ENCODE measurements at places on chromosomes 7 and 10. TPM values are rescaled to one million over a fixed set of nuclear protein-coding genes. Genes with fewer than 3 reads are reported as not detected.

- H3K27ac ChIP-seq, result no peak overlapping the region
- no peak overlapping the region for H3K4me3 ChIP-seq
- no peaks in the 10 kb centered on the region for H3K27me3 ChIP-seq
- no peak for DNase-seq
- H3K36me3 ChIP-seq, result no peaks in the 10 kb centered on the region
- peaks cover 3% of the 10 kb centered on the region for H3K4me1 ChIP-seq
Observed at GRCh38 chr10:51302316-51302715, 228.0 kb downstream of the PRKG1 start.

FKBP6 gene
- total RNA-seq, result not detected

DNA sequence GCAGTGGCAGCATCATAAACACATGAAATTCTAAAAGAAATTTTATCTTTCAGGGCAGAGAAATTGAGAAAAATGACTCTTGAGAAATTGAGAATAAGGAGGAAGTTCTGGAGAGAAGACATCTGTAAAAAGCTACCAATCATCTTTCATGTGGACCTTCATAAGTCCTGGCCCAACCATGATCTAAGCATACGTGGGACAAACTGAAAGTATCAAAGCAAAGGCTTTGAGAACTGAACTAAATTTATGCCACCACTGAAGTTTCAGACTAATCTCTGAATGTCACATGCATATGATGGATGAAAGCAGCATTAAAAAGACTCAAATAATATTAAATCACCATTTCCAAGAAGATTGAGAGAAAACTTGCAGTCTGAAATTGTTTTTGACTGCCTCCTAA lies 1502.8 kb upstream of the LRRTM3 start:
- no peak overlapping the region for H3K27ac ChIP-seq
- peaks cover 6% of the 10 kb centered on the region for H3K4me1 ChIP-seq
- H3K36me3 ChIP-seq, result no peaks in the 10 kb centered on the region

GRCh38 chr10:73495884-73496674 lies at the start of gene PPP3CB:
Gene PPP3CB, minus strand, starts transcription at chr10:73496024. Its CDS starts 135 bp downstream, at chr10:73495889.
- peak within 1 kb of the TSS; percentile 99 for H3K27ac ChIP-seq
- peaks cover 8% of the 10 kb centered on the region for H3K36me3 ChIP-seq
- peak within 1 kb of the TSS; percentile 92 for H3K4me3 ChIP-seq
- H3K4me1 ChIP-seq, result peaks cover 20% of the 10 kb centered on the region
- no peaks in the 10 kb centered on the region for H3K27me3 ChIP-seq

DNA sequence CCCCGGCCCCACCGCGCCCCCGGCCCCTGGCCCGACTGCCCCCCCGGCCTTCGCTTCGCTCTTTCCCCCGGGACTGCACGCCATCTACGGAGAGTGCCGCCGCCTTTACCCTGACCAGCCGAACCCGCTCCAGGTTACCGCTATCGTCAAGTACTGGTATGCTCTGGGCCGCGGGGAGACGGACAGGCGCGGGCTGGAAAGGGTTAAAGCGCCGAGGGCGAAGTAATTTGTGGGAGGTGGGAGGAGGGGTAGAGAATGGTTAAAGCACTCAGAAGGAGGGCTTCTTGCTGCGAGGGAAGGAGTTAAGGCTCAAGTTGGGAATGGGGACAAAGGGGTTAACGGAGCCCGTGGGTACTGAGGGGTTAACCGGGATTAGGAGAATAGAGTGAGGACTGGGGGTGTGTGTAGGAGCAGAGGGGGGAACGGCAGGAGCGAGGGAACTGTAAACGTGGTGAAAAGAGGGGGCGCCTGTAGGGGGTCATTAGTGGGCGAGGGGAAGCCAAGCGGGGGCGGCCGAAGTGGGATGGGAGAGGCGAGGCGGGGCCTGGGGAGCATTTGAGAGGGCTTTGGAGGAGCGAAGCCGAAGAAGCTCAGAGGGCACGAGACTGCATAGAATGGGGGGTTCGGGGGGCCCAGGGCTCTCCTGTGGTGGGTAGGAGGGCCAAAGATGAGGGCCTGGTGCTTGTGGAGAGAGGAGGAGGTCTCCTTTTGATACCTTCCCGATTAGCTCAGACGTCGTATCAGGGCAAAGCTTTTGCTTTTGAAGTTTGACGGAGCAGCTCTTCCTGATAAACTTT lies 605 bp downstream of the SUFU start:
- peak; percentile 44 for DNase-seq
- peaks cover 4% of the 10 kb centered on the region for H3K36me3 ChIP-seq
- H3K4me1 ChIP-seq, result peaks cover 11% of the 10 kb centered on the region
- no peak overlapping the region for H3K4me3 ChIP-seq
- H3K27me3 ChIP-seq, result no peaks in the 10 kb centered on the region
- H3K27ac ChIP-seq, result peak overlapping the region; percentile 94

DNA sequence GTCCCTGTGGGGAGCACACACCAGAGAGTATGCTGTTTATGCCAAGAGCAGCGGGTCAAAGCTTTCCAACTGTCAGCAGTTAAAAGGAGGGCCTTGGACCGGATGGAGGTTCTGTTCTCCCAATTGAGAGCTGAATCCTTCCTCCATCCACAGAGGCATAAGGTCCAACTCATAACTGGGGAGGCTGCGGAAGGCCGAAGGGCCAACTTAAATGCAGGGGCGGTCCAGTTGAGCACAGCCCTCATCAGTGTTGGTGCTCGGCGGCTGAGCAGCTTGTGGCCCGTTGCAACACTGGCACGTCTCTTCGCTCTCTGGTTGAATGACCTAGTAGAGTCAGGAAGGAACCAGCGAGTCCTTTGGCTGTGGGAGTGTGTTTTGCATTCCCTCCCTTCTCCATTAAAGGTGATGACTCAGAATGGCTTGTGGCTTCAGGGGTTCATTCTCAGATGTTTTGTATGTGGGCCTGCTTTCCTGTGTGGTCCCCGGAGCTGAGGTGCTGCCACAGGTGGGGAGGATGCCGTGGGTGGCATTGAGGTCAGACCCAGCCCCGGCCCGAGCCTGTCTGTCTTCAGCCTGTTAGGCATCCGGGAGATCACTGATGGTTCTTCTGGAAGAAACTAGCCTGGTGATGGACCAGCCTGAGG lies 44.8 kb upstream of the DMBT1 start:
- H3K27me3 ChIP-seq, result peaks cover 12% of the 10 kb centered on the region
- no peaks in the 10 kb centered on the region for H3K36me3 ChIP-seq
- H3K4me3 ChIP-seq, result no peak overlapping the region
- no peak overlapping the region for H3K27ac ChIP-seq

PKD2L1 gene
- 0.38 TPM for total RNA-seq

GRCh38 chr7:696812-697551 lies 29.5 kb upstream of the DNAAF5 start:
- no peak for DNase-seq
- H3K4me3 ChIP-seq, result no peak overlapping the region
- no peaks in the 10 kb centered on the region for H3K27me3 ChIP-seq

DNA sequence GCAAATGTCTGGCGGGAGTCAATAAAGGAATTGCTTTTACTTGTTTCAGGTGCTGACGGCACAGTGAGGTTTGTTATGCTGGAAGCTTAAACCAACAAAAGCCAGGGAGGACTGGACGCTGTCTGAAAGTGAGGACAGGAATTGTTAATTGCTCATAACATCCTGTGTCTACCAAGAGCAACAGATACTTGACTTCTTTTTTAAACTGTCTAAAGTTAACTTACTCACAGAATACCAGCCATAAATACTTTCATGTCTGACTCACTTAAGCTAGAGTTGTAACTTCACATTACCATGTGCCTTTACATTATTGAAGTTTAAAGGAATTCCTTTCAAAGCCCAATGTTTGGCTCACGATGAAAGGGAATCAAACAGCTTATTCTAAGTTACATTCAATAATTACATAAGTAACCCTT lies 252.7 kb upstream of the SHH start:
- no peak overlapping the region for H3K4me3 ChIP-seq
- peaks cover 6% of the 10 kb centered on the region for H3K4me1 ChIP-seq
- H3K27me3 ChIP-seq, result peaks cover 52% of the 10 kb centered on the region
- H3K36me3 ChIP-seq, result no peaks in the 10 kb centered on the region
- H3K27ac ChIP-seq, result peak overlapping the region; percentile 11

- DNase-seq, result no peak
- H3K36me3 ChIP-seq, result no peaks in the 10 kb centered on the region
- H3K27ac ChIP-seq, result no peak overlapping the region
- no peak overlapping the region for H3K4me3 ChIP-seq
- no peaks in the 10 kb centered on the region for H3K4me1 ChIP-seq
- no peaks in the 10 kb centered on the region for H3K27me3 ChIP-seq
Observed at GRCh38 chr7:45709168-45710042, 135.2 kb downstream of the ADCY1 start.

TMEM236 gene
- total RNA-seq, result 0.07 TPM

AKR1D1 gene
- total RNA-seq, result 5.4 TPM

DNA sequence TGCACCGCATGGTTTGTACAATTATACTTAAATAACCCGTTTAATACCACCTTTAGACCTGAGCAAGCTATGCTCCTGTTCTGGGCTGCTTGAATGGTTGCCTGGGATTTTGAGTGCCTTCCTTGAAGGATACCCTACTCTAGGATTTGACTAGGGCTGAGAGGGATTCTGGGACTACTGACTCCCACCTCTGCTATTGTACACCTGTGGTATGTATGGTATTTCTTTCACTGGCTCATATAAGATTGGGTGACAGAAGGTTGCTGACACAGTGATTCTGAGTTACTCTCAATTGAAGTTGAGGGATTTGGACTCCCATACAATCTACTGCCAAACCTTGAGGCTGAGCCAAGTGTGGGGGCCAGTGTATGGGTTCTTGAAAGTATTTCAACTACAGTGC lies 494.4 kb upstream of the SEMA3D start:
- no peaks in the 10 kb centered on the region for H3K36me3 ChIP-seq

DNA sequence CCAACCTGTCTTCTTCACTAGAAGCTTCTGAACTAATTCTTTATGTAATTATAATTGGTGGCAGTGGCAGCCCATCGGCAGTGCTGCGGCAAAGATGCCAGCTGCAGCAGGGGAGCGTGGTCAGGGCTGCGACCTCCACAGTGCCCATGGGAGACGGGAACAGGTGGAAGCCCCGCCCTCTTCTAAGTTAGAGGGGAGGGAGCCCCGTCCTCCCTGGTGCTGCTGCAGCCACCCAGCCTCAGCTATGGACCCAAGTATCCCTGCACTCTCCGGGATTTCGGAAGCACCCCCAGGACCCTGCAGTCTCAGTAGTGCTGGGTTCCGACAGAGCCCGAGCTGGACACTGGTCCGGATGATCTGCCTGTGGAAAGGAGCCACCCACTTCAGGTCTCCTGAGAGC lies 117.0 kb upstream of the MBL2 start:
- H3K36me3 ChIP-seq, result no peaks in the 10 kb centered on the region
- no peaks in the 10 kb centered on the region for H3K27me3 ChIP-seq
- H3K27ac ChIP-seq, result no peak overlapping the region

- no peaks in the 10 kb centered on the region for H3K27me3 ChIP-seq
- DNase-seq, result no peak
- no peak overlapping the region for H3K4me3 ChIP-seq
- peaks cover 9% of the 10 kb centered on the region for H3K36me3 ChIP-seq
Observed at GRCh38 chr10:488081-488932, 201.2 kb downstream of the DIP2C start.

DNA sequence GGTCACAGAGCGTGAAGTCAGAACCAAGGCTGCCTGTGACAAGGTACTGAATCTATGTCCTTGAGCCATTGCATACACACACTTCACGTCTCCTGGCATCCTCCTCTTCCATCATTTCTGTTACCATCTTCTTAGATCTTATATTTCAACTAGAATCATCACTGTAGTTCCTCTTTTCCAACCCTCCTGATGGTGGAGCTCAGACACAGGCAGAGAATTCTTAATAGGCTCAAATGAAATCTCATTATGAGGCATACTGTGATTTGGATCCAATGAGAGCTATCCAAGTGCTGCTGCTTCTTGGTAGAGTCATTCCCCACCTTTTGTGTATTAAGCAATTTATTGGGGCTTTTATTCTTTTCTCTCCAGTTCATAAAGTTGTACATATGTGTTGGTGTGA lies 113.2 kb downstream of the CALCR start:
- no peak for DNase-seq
- H3K27me3 ChIP-seq, result no peaks in the 10 kb centered on the region
- no peaks in the 10 kb centered on the region for H3K4me1 ChIP-seq
- H3K36me3 ChIP-seq, result no peaks in the 10 kb centered on the region
- no peak overlapping the region for H3K27ac ChIP-seq
- no peak overlapping the region for H3K4me3 ChIP-seq

DNA sequence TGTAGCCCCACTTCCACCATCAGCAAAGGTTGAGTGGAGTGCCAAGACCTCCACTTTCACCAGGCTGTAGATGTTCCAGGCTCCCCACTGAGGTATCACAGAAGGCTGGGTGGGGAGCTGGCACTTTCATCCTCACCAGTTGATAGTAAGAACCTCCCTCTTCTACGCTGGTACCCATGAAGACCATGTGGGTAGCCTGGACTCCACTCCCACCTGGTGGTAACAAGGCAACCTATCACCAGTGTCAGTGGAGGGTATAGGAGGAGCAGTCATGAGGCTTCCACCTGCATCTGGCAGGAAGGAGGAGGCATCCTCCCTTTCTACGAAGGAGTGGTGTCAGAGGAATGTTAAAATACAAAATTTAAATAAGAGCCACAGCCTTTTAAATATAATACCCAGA lies 4.4 kb downstream of the SMIM30 start:
- H3K36me3 ChIP-seq, result peaks cover 4% of the 10 kb centered on the region
- no peaks in the 10 kb centered on the region for H3K27me3 ChIP-seq
- no peak overlapping the region for H3K27ac ChIP-seq
- peaks cover 6% of the 10 kb centered on the region for H3K4me1 ChIP-seq

GRCh38 chr10:119029613-119030420 lies at the start of gene NANOS1:
Gene NANOS1, plus strand, starts transcription at chr10:119029714. Its CDS starts 88 bp downstream, at chr10:119029802.
- DNase-seq, result peak; percentile 41
- peaks cover 17% of the 10 kb centered on the region for H3K27me3 ChIP-seq
- H3K36me3 ChIP-seq, result peaks cover 6% of the 10 kb centered on the region
- H3K27ac ChIP-seq, result peak within 1 kb of the TSS; percentile 73
- peaks cover 7% of the 10 kb centered on the region for H3K4me1 ChIP-seq

- no peaks in the 10 kb centered on the region for H3K27me3 ChIP-seq
- DNase-seq, result no peak
- H3K36me3 ChIP-seq, result no peaks in the 10 kb centered on the region
- peaks cover 6% of the 10 kb centered on the region for H3K4me1 ChIP-seq
Observed at GRCh38 chr7:83532219-83532618, 116.7 kb downstream of the SEMA3E start.

DNA sequence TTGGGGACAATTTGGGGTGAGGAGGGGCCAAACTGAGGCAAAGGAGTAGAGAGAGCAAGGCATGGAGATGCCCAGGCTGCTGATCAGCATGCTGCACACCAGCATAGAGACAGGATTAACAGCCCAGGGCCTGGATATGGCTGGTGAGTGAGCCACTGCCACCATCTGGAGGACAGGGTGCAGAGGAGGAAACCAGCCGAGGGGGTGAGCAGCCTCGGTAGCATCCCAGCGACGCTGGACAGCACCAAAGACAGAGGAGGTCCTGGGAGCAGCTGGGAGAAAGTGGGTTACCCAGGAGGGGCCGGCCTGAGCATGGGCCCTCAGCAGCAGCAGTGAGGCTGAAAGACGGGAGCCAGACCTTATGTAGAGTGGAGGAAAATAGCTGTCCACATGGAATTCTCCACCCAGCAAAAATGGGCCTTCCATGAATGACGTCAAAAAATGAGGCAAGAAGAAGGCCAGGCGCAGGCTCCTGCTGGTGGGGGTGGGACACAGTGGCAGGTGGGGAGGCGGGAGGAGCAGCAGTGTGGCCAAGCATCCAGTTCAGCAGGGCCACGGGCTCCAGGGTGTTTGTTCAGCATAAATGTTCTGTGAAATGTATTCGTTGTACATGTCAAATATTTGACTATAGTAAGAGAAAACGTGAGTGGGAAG lies 16.7 kb downstream of the RET start:
- peaks cover 33% of the 10 kb centered on the region for H3K27me3 ChIP-seq
- no peak overlapping the region for H3K27ac ChIP-seq
- DNase-seq, result no peak
- H3K4me1 ChIP-seq, result no peaks in the 10 kb centered on the region
- H3K36me3 ChIP-seq, result no peaks in the 10 kb centered on the region
- no peak overlapping the region for H3K4me3 ChIP-seq
